ENCODE measurements at places on chromosomes 1 and 21.

DNA sequence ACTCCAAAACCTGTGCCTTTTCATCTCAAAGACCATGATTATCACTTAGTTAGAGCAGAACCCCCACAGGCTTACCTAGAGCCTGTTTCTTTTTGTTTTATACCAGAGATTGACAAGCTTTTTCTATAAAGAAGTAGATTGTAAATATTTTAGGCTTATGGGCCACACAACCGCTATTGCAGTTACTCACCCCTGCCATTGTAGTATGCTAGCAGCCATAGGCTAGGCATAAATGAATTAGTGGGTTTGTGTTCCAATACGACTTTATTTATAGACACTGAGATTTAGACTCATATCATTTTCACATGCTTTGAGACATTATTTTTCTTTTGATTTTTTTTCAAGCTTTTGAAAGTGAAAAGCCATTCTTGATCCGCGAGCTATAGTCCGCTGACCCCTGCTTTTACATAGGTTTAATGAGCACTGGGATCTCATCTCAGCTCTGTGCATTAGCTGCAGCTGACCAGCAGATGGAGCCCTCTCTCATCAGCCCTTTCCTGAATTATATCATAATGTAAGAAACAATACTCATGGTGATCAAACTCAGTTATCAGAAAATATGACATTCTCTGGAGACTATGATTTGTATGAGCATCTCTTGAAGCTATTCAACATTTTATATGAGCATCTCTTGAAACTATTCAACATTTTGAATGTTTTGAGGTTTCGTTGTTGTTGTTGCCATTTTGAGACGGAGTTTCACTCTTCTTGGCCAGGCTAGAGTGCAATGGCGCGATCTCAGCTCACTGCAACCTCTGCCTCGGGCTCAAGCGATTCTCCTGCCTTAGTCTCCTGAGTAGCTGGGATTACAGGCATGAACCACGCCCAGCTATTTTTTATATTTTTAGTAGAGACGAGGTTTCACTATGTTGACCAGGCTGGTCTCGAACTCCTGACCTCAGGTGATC lies 111.9 kb upstream of the L1TD1 start:
- peak; percentile 43 for DNase-seq

- DNase-seq, result no peak
These were observed 175.0 kb downstream of the RGS7 start for GRCh38 chr1:241181971-241182370.

- DNase-seq, result no peak
These were observed 180.2 kb downstream of the PTPRU start for GRCh38 chr1:29416267-29417146.

GRCh38 chr1:235011064-235011598 lies 117.5 kb downstream of the TOMM20 start:
- DNase-seq, result peak; percentile 32

- DNase-seq, result no peak
These were observed 73.0 kb downstream of the ABCA4 start for GRCh38 chr1:94047949-94048348.

Measured in CD4-positive, alpha-beta T cell treated with Interleukin-4 for 4 hours (primary cell).